Coronary artery (tissue), 2 donors: ENCODE measurements at places on chromosomes 5 and 9.
A peak's percentile ranks its signal among the peaks of the same experiment; 100 is the strongest.

GRCh38 chr5:22431840-22432239 lies 421.3 kb downstream of the CDH12 start:
- no peak for DNase-seq

DNA sequence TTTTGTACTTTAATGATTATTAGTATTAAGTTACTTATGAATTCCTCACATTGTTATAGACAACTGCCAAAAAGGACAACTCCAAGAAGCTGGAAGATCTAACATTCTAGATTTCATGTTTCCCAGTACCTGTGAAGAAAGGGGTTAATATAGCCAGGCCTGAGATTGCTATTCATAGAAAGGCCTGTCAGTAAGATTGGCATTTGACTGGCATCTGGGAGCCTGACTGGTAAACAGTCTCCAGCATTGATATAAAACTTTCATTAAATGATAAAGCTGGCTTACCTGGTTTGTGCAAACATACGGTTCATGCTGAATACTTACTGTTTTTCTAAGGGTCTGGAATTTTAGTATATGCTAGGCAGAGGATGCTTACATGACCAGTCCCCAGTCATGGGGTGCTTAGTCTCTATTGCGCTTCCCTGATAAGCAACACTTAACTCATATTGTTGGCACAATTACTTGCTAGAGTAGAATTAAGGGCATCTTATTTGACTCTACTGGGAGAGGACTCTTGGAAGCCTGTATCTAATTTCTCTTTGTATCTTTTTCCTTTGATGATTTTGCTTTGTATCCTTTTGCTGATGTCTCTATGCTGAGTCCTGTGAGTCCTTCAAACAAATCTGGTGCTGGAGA lies 340.4 kb upstream of the SEMA6A start:
- DNase-seq: no peak

- no peak for DNase-seq
Observed at GRCh38 chr9:14148501-14149103, 165.3 kb downstream of the NFIB start.

GRCh38 chr9:88303721-88304451 lies 84.4 kb upstream of the SPIN1 start:
- DNase-seq: no peak

- DNase-seq: no peak
Observed at GRCh38 chr9:20356403-20357036, 265.8 kb downstream of the MLLT3 start.

- DNase-seq: no peak
Observed at GRCh38 chr5:179295778-179296149, 49.5 kb downstream of the ADAMTS2 start.

- no peak for DNase-seq
Observed at GRCh38 chr5:53476531-53477480, 3.6 kb upstream of the FST start.

DNA sequence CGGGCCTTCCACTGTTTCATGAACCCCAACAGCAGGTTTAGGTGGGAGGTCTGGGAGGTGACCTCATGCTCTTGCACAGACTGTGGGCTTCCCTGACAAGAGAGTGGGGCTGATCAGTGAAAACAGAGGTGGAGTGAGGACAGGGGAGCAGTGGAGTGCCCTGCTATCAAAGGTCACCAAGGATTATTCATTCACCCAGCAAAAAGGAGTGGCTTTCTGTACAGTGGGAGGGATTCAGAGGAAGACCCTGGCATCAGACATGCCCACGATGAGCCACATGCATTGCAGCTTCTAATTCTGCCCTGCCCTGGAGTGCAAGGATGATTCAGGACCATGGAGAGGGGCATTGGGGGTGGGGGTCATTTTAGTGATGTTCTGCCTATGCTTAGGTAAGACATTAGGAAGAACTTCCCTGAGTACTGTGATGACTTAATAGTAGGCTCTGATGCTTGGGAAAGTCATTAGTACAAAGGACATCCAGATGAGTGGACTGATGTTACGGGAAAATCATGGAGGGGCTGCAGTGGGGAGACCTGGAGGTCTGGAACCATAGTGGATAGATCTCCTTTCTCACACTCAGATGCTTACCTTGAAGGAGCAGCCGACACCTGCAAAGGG lies 12.8 kb downstream of the TRAF1 start:
- no peak for DNase-seq

- DNase-seq: no peak
Observed at GRCh38 chr5:176614805-176615478, 5.0 kb upstream of the GPRIN1 start.

- peak; percentile 12 for DNase-seq
Observed at GRCh38 chr5:112583166-112583565, 154.5 kb upstream of the APC start.

GRCh38 chr5:36877667-36878391 lies 1.3 kb downstream of the NIPBL start:
- no peak for DNase-seq

GRCh38 chr5:101024299-101024698 lies 121.2 kb upstream of the ST8SIA4 start:
- no peak for DNase-seq

DNA sequence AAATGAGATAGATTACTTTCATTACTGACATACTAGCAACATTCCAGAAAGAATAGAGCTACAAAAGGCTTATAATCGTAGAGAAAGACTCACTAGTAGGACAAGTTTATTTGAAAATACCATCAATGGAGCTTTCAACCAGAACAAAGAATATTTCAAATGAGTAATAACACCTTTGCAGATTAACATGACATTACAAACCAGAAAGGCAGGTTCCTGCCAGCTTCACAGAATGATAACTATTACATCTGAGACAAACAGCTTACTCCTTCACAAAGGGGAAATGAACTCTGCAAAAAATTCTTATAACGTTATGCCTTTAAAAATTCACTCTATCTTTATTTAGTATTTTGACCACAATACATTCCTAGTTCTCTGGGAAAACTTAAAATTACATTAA lies 103.1 kb downstream of the EPB41L4A start:
- DNase-seq: no peak

- DNase-seq: no peak
Observed at GRCh38 chr5:90446961-90447360, 27.6 kb downstream of the MBLAC2 start.

DNA sequence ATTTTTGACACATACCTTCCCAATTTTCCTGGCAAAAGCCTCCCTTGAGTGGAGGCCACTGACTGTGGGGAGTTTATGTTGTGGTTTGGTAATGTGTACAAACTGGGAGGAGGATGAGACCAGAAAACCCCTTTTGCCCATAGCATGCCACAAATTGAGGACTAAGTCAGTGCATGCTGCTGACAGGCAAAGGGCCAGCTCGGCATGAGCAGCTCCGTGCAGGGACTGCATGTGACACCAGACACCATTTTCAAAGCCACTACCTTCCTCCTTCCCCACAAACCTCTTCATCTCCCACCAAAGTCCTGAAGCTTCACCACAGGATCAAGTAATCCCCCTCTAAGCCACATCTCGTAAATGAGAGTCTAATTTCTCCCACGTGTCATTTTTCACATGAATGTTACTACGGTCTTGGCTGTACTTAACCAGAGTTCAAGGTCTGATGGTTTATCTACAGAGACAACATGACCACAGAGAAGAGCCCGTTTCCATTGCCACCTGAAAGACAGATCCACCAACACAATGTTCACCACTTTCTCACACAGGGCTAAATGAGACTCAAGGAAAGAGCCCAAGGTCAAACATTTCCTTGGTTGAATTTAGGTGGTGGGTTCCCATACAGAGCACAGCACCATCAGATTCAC lies 106.5 kb downstream of the NFIB start:
- no peak for DNase-seq

DNA sequence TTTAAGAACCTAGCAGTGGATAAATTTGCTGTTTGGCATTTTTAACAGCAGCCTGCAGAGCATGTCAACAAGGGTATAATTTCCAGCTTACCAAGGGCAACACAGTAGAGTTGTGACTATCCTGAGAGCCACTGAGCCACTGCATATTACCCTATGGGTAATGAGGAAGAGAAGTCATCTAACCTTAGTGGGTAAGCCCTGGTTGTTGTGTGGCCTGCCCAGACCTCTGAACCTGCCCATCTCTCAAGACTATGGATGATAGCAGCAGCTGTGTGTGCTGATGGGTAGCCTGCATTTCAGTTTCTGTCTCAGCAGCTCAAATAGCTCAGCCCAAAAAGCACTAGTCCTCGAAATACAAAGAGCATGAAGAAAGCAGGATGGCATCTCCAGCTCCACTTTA lies 56.1 kb upstream of the PIP5K1B start:
- DNase-seq: no peak

DNA sequence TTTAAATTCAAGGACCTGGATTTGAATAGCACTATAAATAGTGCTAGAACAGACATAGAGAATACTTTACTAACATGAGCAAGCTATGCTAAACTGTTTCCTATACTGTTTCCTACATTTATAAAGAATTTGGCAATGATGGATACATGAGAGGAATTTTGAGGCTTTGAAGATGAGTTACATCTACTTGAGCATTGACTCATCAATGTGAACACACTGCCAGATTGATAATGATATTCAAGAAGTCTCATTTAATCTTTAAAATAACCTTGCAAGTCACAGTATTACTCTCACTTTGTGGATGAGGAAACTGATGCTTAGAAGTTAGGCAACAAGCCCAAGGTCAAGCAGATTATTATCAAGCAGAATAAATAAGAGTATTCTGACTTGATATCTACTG lies 281.9 kb downstream of the DNAH5 start:
- DNase-seq: no peak

DNA sequence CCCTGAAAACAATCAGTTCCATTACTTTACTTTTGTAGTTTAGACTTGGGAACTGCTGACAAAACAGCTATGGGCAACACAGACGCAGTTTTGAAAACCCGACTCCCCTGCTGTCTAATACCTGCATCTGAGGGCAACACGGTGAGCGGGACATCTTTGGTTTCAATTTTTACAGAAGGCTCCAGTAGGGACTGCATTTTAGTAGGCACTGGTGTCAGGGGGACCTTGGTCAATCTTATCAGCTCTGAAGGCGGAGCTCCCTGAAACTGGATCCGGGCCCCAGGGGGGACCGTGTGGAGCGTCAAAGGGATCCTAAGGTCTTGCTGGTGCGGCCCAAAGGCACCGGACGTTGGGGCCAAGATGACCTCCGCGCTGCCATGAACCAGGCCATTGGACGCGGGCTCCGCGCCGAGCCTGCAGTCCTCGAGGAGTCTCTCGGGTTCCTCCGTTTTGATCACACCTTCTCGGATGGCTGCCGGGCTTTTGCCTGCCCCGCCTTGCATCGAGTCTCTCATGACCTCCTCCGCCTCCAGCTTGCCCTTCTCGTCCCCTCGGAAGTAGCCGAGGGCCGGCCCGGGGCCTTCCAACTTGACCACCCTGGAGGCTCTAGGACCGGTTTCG lies 1.1 kb downstream of the SOX30 start:
- no peak for DNase-seq

DNA sequence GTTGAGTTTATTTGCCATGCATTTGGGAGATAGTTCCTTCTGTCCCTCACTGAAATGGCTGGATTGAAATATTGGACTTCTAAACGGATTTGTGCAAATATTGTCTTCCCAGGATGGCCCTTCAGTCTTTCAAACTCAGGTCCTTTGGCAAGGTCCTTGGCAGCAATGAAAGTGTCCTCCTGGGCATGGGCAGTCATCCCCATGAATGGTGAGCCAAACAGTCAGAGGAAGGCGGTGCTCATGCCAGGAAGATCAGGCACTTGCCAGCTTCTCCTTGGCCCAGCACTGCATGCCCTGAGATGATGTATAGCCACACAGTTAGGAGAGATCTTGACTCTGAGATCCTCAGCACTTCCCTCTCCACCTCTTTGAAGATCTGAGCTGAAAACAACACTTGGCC lies 221.4 kb upstream of the KLF4 start:
- DNase-seq: no peak

GRCh38 chr5:92567831-92568450 lies 1013.1 kb downstream of the NR2F1-AS1 start:
- DNase-seq: no peak

GRCh38 chr5:71894091-71894490 lies 175.0 kb downstream of the CARTPT start:
- DNase-seq: no peak

GRCh38 chr5:165425594-165425993 lies 1920.2 kb downstream of the MAT2B start:
- no peak for DNase-seq

DNA sequence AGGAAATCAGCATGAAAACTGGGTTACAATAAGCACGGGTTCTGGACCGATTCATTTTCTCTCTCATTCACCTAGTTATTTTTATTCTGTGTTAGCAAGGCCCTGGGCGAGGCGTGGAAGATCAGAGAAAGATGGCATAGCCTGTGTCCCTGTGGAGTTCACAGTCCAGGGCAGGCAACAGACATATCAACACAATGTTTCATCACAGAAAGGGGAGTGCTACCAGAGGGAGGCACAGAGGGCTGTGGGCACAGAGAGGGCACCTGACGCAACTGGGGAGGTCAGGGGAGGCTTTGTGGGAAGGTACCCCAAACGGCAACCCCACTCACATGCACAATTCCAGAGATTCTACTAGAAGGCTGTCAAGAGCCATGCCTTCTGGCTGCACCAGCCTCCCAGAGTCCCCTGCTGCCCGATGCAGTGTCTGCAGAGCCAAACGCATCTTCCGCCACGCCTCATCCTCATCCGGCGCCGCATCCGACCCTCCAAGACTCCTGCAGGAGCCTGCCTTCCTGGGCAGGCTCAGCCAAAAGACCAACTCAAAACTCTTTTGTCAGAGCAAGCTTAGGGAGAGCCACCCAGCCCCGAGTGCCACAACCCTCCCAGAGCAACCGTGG lies 1.4 kb downstream of the FAM193B start:
- DNase-seq: no peak

- no peak for DNase-seq
Observed at GRCh38 chr5:40217553-40217952, 462.2 kb upstream of the PTGER4 start.

DNA sequence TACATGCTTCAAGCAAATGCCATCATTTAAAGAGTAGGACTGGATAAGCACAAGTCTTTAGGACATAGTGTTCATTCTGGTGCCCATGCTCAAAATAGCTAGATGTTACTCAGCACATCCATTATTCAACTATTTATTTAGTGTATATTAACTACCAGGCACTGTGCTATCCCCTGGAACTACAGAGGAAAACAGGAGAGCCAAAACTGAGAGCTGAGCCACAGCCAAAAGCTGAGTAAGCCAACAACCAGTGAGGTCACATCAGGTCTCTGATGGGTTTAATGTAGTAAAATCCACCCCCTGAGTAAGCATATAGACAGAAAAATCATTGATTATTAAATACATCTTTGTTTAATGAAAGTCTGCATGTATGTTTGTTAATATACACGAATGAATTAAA lies 469.3 kb upstream of the DMAC1 start:
- DNase-seq: no peak

GRCh38 chr9:110936237-110936636 lies 102.0 kb downstream of the LPAR1 start:
- DNase-seq: no peak

DNA sequence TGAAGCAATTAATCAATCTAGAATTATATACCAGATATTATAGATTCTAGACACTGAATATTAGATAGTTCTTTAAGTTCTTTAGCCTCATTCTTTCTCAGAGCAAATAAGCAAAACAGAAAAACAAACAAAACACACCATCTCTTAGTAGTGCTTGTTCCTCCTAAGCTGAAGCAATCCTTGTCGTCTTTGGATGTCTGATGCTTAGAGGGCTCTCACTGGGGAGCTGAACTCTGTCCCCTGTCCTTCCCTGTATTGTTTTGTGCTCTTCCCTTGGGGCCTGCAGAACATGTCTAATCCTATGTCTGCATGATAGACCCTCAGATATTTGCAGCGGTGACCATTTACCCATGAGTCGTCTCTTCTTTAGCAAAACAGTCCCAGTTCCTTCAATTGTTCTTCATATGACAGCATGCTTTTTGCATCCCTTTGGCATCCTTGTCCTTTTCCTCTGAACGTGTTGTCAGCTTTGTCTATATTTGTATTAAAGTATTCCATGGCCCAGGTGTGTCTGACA lies 114.3 kb downstream of the ARHGEF28 start:
- DNase-seq: no peak
